ENCODE measurements at places on chromosomes 5 and 9.

GRCh38 chr5:32827981-32828380, 116.9 kb downstream of the NPR3 start:
- DNase-seq = no peak

DNA sequence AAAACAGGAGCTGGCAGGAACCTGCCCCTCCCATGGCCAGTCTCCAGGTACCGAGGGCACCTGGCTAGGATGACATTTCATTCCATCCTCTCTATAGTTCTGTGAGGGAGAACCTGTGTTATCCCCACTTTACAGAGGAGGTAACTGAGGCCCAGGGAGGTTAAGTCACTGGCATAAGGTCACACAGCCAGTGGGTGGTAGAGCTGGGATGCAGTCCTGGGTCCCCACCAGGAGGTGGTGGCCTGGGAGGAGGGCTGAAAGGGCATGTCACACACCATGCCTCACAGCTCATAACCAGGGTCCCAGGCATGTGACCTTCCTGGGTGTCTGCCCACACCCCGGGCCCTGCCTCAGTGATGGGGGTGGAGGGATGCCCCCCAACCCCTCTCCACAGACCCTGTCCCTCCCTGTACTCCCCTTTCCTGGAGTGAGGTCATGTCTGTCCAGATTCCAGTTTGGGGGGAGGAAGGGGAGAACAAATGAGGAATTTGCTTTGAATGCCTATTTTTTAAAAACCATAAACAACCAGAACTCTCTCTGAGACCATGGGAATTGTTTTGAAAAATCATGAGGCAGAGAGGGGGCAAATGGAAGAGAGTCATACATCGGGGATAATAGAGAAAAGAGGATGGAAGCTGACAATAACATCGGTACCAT, 77.7 kb upstream of the STXBP1 start:
- no peak for DNase-seq

GRCh38 chr5:169408731-169409130, 107.8 kb upstream of the SLIT3 start:
- no peak for DNase-seq

- no peak for DNase-seq
Observed at GRCh38 chr9:4375424-4376200, 75.7 kb upstream of the GLIS3 start.

DNA sequence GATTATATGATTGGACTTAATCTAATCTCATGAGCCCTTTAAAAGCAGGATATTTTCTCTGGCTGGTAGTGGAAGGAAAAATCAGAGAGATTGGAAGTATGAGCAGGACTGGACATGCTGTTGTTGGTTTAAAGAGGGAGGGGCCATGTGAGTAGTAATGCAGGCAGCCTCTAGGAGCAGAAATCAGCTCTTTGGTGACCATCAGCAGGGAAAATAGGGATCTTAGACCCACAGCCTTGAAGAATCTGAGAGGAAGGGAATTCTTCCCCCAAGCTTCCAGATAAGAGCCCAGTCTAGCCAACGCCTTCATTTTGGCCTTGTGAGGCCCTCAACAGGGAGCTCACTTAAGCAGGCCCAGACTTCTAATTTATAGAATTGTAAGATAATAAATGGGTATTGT, 9.5 kb downstream of the SH3GL2 start:
- no peak for DNase-seq

- no peak for DNase-seq
Observed at GRCh38 chr9:136562746-136563495, 17.1 kb upstream of the NOTCH1 start.

- no peak for DNase-seq
Observed at GRCh38 chr9:119283078-119283794, 86.0 kb downstream of the BRINP1 start.

- no peak for DNase-seq
Observed at GRCh38 chr5:12661617-12662370, 757.5 kb upstream of the CTNND2 start.

DNA sequence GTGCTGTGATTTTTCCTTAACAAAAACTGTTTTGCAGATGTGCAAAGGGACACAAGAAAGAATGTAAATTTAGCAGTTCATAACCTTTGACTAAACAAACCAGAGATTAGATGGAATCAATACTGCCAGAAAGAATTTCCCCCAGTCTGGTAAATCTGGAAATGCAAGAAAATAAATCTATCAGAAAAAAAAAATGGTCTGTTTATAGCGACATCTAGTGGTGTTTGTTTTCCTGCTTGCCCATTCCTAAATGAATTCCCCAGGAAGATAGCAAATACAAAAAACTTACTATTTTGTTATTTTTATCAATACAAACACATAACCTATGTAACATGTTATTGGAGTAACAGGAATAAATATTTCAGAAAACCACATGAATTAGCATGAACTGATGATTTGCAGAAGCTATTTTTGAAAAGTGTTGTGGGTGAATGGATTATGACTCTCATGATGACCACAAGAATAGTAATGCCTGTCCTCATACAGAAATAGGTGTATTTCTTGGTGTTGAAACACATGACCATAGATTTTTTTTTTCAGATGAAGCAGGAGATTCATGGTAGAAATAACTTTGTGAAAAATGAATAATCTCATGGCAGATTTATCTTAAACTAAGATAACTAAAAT, 1703.8 kb downstream of the MAT2B start:
- DNase-seq = no peak

DNA sequence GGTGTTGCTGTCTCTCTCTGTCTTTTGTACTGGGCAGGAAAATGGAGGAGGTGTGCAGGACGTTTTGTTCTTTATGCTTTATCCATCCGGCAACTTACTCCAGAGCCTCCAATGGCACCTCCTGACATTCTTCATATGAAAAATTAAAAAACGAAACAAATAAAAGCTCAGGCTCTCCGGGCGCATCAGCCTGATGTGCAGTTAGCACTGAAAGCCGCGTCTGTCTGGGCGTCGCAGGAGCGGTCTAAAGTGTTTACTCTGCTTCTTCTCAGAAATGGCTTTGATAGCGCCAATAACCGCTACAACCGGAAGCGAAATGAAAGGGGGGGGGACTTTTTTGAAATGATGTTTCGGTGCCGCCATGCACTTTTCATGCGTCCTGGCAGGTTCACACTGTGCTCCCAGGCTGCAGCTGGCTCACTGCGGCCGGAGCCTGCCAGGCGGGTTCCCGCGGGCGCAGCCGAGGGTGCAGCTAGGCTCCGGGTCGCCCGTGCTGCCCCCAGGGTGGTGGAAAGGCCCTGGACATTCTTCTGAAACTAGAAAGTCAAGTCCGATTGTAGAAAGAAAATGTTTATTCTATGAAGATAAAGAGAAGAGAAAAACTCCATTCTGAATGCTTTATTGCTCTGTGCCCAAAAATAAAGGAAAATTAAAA, 407.7 kb upstream of the IRX1 start:
- DNase-seq = no peak

GRCh38 chr9:14215614-14216013, 98.3 kb downstream of the NFIB start:
- DNase-seq = no peak

GRCh38 chr5:116578676-116579075, 4.1 kb upstream of the SEMA6A start:
- DNase-seq = no peak

- no peak for DNase-seq
Observed at GRCh38 chr9:125763394-125763801, 16.2 kb downstream of the PBX3 start.

DNA sequence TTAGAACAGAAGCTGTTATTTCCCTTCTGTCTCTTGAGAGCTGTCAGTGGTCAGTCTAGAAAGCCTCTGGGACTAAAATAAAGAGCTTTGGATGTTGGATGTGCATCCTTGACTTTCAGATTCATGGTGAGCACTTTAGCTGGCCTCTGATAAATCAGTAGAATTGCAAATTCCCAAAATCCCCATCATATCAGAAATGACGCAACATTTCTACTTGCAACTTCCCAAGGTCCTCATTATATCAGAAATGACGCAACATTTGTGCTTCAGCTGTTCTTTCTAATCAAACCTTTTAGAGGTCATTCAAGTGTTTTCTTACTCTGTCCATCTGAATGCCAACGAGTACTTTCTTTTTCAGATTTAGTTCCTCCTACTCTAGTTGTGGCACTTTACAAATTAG, 167.3 kb upstream of the MOCS2 start:
- no peak for DNase-seq

Data from substantia nigra (tissue), 51 donors.